ENCODE measurements at places on chromosomes 3 and 15. TPM values are rescaled to one million over a fixed set of nuclear protein-coding genes. Genes with fewer than 3 reads are reported as not detected.

Gene DNAH12
- 0.38 TPM for total RNA-seq

Gene LRRN1
- 1.6 TPM for total RNA-seq

Gene ITGA11
- 0.60 TPM for total RNA-seq

Gene CHCHD6
- 5.2 TPM for total RNA-seq

Gene ASTE1
- total RNA-seq: 3.1 TPM

Gene TGM5
- not detected for total RNA-seq

Gene FANCD2OS
- total RNA-seq: not detected

Gene TNNC1
- total RNA-seq: 3.2 TPM

Gene ISY1
- total RNA-seq: 17.2 TPM

Gene TMEM212
- total RNA-seq: not detected

Gene CD200R1
- 0.34 TPM for total RNA-seq

DNA sequence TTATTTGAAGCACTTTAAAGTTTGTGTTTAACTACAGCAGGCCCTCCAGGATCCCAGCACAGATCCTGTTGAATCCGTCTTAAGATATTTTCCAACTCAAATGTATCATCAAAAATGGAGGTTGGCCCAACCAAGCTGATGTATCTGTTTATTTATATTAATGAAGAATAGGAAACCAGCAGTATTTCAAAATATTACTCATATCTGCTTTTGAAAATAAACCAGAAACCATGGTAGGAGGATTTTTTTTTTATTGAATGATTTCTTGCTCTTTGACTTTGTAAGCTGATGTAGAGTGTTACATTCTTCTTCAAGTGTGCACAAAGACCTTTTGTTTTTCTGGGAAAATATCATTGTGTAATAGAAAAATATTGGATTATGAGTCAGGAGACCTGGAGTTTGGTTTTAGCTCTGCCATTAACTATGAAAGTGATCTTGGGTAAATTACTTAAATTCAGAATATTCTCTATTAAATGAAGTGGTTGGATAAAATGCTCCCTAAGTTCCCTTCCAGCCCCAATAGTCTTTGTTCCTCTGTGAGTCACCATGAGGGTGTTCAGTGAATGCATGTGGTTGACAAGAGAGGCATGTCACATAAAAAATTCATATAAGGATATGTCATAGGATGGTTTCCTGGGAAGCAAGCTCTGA, 221.3 kb upstream of the GAP43 start:
- no peak for DNase-seq

DNA sequence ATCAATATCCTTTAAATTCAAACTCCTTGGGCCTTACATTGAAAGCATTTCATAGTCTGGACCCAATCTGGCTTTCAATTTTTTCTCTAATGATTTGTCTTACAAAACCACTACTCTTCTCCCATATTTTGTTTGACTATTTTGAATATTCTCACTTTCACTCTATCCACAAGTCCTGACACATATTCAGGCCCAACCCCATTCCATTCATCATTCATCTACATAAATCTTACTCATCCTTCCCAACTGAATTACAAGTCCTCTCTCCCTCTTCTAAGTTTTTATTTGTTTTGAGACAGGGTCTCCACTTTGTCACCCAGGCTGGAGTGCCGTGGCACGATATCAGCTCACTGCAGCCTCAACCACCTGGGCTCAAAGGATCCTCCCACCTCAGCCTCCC, 43.6 kb downstream of the TOP2B start:
- DNase-seq: no peak

GRCh38 chr3:141278196-141279076, 46.8 kb downstream of the PXYLP1 start:
- DNase-seq: no peak

GRCh38 chr3:120470870-120471269, 20.1 kb upstream of the FSTL1 start:
- no peak for DNase-seq

GRCh38 chr3:126691765-126692164, 12.3 kb upstream of the CHCHD6 start:
- no peak for DNase-seq

- DNase-seq: no peak
These were observed 31.5 kb upstream of the TFDP2 start for GRCh38 chr3:142180761-142181362.

DNA sequence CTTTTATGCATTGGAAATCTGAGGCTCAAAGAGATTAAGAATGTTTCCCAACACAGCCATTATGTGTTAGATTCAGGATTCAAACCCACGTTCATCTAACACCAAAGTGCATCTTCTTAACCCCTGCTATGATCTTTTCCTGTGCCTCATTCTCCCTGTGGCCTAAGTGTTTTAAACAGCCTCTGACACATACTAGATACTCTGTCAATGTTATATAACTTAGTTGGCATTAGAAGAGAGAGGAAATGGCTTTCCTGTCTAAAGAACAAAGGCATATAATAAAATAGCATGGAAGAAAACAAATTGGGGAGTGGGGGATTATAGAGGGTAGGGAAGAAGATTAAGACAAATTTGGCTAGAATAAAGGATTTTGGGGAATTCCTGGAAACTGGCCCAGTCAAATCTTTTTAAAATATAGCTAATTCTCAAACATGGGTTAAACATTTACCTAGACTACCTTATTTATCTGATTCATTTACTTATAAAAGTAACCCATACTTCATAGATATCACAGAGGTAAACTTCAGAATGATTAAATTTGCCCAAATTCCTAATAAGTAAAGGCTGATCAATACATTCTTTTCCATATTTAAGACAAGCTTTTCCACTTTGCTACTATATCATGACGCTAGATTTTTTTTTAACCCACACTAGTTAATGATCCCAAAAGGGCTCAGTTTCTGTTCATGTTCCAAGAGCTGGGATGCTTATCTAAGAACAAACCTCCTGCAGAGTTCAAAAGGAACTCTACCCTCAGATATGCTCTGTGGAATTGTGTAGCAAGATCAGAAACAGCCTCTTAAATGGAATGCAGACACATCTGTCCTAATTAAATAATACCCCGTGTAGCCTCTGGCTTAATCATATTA, 122.9 kb upstream of the PTPRG start:
- no peak for DNase-seq

- DNase-seq: no peak
These were observed 54.5 kb downstream of the ST3GAL6 start for GRCh38 chr3:98817547-98818041.

GRCh38 chr3:176739159-176739558, 458.1 kb downstream of the TBL1XR1 start:
- no peak for DNase-seq

DNA sequence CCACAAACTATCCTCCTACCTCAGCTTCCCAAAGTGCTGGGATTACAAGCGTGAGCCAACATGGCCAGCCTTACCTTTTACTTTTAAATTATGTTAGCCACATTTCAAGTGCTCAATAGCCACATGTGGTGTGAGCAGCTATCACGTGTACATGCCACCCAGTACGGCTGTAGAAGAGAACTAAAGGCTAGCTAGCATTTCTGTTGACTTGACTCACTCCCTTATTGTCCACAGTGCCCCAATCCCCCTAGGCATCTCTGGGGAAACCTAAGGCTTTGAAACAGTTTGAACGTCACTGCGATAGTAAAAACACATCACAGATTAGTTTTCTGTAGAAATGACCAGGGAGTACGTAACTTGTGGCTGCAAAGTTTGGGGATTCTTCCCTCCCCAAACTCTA, 12.0 kb downstream of the C15orf40 start:
- DNase-seq: no peak

DNA sequence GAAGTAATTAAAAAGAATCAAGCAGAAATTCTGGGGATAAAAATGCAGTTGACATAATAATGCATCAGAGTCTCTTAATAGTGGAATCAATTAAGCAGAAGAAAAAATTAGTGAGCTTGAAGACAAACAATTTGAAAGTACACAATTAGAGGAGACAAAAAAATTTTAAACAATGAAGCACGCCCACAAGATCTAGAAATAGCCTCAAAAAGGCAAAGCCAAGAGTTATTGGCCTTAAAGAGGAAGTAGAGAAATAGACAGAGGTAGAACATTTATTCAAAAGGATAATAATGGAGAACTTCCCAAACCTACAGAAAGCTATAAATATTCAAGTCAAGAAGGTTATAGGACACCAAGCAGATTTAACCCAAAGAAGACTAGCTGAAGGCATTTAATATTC, 113.3 kb downstream of the TBC1D2B start:
- no peak for DNase-seq

GRCh38 chr15:95715116-95715903, 615.2 kb upstream of the NR2F2 start:
- DNase-seq: no peak

DNA sequence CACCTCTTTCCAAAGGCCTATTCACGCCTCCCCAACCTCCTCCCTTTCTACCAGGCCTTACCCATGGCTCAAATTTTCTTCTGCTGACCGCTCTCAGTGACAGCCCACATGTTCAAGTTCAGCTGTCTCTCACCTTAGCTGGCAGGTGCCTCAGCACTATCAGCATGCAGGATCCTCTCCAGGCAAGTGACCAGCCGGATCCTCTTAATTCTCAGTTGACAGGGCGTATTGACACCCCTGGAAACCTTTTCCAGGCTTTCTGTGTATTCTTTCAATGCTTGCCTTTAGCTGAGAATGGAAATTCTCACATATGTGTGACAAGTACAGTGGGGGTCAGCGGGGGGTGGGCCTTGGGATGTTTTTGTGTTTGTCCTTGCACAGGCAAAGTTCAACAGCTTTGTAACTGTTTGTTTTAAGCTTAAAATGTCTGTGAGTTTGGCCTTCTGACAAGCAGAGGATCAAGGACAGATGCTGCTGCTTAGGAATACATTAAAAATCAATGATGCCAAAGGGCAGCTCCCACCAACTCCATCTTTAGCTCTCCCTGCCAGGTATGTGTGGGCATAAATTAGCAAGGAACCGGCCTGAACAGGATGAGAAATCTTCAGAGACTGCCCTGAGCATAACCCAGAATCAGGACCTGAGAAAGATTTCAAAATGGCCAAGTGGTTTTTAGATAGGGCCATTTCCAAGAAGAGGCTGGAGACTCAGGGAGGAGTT, 17.4 kb upstream of the BDH1 start:
- no peak for DNase-seq

All from pancreas (tissue), 10 donors.